Vagina (tissue), 2 donors: ENCODE measurements at places on chromosomes 11 and 22.

GRCh38 chr11:102459393-102459792 is 6.8 kb upstream of the TMEM123 start:
- no peak for DNase-seq

DNA sequence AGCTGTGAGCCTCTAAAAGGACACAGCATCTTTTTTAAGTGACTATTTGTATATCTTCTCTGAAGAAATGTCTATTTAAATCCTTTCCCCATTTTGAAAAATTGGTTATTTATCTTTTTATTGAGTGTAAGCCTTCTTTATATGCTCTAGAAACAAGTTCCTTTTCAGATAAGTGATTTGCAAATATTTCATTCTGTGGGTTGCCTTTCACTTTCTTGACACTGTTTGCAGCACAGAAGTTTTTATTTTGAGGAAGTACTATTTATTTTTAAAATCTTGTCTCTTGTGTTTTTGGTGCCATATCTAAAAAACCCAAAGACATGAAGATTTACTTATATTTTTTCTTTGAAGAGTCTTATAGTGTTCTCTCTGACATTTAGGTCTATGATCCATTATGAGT is 40.1 kb upstream of the LYVE1 start:
- no peak for DNase-seq

DNA sequence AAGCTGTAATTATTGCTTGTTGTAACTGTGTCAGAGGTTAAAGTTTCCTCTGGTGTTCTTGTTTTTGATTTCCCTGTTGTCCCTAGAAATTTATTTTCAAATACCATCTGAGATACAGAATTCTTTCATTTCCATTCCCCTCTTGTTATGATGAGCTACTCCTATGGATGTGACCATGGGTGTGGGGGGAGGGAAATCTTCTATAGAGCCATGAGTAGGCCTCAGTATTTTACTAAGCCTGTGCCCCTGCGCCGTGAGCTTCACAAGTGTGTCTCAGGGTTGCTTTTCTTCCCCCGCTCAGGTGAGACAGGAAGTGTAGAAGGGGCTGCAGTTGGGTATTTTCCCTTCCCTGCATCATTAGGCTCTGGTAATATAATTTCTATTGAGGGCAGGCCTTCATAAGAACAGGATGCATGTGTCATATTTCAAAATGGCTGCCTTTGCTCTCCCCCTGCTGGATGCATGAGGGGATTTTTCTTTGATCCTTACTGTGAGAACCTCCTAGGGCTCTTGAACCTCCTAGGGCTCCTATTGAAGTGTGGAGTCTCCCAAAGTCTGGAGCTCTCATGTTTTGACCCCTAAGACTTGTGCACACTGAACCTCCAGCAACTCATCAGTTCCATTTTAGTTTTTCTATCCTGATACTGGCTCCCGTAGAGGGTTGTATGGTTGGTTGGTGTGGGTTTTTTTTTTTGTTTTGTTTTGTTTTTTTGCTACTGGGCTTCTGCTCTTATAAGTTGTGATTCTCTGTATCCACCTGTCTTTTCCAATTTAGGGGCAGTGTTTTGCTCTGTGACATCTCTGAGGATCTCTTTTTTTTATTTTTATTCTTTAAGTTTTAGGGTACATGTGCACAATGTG is 658.2 kb downstream of the NTM start:
- DNase-seq, result no peak

DNA sequence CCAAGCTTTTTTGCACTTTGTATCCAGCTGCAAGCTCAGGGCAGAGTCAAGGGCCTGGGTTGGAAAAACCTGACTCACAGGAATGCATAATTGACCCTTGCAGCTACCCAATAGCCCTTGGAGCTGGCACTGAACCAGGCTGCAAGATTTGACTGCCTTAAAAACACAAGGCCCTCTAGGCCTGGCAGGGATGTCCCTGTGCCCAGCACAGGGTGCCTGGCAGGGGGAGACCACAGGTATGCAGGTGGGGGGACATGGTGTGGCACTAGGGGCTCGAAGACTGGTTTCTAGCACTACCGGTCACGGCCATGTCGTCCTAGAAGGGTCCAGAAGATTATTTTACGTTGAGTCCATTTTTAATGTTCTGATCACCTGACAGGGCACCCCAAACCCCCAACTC is 30.2 kb downstream of the SBF1 start:
- DNase-seq, result no peak

- DNase-seq, result no peak
These were observed 37.1 kb downstream of the BCR start for GRCh38 chr22:23217171-23218052.

DNA sequence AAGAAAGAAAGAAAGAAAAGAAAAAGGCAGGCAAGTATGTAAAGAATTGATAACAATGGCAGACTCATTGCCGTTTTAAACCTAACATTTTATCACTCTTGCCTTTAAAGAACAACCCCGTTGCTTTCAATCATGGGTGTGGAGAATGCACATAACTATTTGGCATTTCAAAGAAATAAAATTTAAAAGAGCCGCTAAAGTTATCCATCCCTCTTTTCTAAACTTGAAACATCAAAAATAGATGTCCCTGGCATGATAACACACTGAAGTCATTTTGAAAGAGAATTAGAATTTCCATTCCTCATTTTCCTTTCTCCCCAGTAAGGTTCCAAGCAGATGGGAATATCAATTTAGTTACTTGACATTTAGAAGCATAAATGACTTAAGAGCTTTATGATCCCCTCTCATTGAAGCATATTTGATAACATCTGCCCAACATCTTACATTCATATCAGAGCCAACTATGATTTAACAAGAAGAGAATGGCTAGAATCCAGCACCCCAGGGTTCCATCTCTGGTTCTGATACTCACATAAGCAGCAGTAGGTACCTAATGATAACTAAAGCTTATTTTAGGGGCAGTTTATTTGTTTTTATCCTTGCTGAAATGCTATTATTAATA is 529.6 kb upstream of the LRRC4C start:
- no peak for DNase-seq

GRCh38 chr11:45193695-45194094 is 47.3 kb downstream of the PRDM11 start:
- DNase-seq, result no peak

DNA sequence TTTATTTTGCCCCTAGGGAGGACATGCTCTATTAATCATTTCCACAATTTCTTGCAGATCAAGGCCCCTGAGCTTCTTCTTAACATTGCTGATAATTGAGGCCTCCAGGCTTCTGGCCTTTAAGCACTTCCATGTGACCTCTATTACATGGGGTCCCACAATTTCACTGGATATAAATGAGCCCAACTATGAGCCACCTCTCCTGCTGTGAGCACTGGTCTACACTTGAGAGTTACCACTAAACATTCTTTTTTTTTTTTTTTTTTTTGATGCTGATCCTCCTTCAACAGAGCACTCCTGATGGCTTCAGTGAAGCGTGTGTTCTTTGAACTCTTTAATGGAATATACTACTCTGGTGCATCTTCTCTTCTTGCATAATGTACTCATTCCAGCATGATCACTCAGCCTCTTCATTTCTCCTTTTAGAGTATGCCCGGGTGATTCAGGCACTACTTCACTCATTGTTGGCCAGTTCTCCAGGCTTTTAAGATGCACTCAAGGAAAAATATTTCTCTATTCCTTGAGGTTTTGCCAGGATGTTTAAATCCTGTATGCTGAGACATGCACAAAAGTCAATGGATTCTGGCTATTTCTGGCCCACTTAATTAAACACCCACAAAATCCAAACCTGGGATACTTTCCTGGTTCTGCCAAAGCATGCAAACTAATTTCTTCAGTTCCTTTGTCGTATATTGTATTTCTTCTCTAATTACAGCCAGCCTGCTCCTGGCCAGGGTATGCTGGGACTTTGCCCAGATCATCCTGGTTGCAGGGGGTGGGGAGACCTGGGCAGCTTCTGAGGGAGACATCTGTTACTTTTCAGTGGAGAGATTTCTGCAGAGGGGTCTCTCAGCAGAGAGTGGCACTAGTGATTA is 257.8 kb upstream of the LUZP2 start:
- DNase-seq, result no peak
